ENCODE measurements at places on chromosomes 5 and 9. TPM values are rescaled to one million over a fixed set of nuclear protein-coding genes. Genes with fewer than 3 reads are reported as not detected.

The CBY3 gene
- total RNA-seq = not detected

The CD72 gene
- 2.8 TPM for total RNA-seq

DNA sequence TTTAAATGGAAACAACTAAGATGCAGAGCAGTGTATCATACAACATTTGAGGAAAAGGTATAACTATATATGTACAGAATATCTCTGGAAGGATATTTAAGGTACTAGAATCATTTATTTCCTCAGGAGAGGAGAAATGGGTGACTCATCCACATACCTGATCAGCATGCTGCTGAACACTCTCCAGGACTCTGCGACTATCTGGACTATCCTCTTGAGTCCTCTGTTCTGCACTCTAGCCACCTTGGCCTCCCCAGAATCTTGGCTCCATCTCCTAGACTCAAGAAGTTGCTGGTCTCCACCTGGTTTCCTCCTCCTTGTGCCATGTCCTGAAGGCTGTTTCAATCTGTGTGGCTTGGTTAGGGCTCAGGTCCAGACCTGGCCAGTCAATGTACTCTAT is 8.8 kb upstream of the PRDM6 start:
- H3K4me1 ChIP-seq = no peaks in the 10 kb centered on the region
- H3K27ac ChIP-seq = no peak overlapping the region
- H3K4me3 ChIP-seq = no peak overlapping the region
- H3K36me3 ChIP-seq = no peaks in the 10 kb centered on the region
- no peak for DNase-seq

GRCh38 chr5:28945859-28946258 is 1907.5 kb upstream of the CDH9 start:
- no peaks in the 10 kb centered on the region for H3K4me1 ChIP-seq
- no peak for DNase-seq
- no peaks in the 10 kb centered on the region for H3K27me3 ChIP-seq
- H3K27ac ChIP-seq = no peak overlapping the region
- H3K36me3 ChIP-seq = no peaks in the 10 kb centered on the region

The CCDC180 gene
- 20.2 TPM for total RNA-seq

- peak overlapping the region; percentile 93 for H3K4me3 ChIP-seq
- DNase-seq = no peak
- no peaks in the 10 kb centered on the region for H3K4me1 ChIP-seq
- H3K27ac ChIP-seq = peak overlapping the region; percentile 99
Observed at GRCh38 chr9:127786773-127787104, 905 bp downstream of the CDK9 start.

The KCNIP1 gene
- total RNA-seq = 2.2 TPM

The FABP6 gene
- not detected for total RNA-seq

- no peaks in the 10 kb centered on the region for H3K27me3 ChIP-seq
- no peak for DNase-seq
- no peak overlapping the region for H3K4me3 ChIP-seq
- H3K4me1 ChIP-seq = no peaks in the 10 kb centered on the region
- H3K27ac ChIP-seq = no peak overlapping the region
Observed at GRCh38 chr5:5103245-5103644, 36.9 kb upstream of the ADAMTS16 start.

DNA sequence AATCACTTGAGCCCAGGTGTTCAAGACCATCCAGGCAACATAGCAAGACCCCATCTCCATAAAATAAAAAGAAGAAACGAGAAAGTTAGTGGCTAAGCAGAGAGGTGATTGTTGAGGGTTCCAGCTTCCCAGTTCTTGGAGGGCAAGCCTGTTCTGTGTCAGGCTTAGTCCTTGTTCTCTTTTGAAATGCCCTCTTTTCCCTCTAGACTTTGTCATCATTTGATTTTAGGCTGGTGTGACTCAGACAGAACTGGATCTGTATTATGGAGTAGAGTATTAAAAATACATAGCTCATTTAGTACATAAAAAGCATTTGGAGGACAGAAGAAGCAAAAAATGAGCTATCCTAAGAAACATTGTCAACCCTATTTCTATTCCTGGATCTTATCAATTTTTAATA is 159.4 kb downstream of the CD180 start:
- H3K4me3 ChIP-seq = no peak overlapping the region
- DNase-seq = no peak
- H3K4me1 ChIP-seq = no peaks in the 10 kb centered on the region
- H3K27ac ChIP-seq = no peak overlapping the region
- H3K27me3 ChIP-seq = no peaks in the 10 kb centered on the region

The SNCB gene
- not detected for total RNA-seq

- H3K27me3 ChIP-seq = no peaks in the 10 kb centered on the region
- H3K27ac ChIP-seq = no peak overlapping the region
- H3K4me1 ChIP-seq = no peaks in the 10 kb centered on the region
- H3K4me3 ChIP-seq = no peak overlapping the region
- no peak for DNase-seq
- peaks cover 3% of the 10 kb centered on the region for H3K36me3 ChIP-seq
Observed at GRCh38 chr5:100252944-100253343, 282.2 kb upstream of the FAM174A start.

GRCh38 chr5:84298628-84299027 is 86.1 kb downstream of the EDIL3 start:
- no peaks in the 10 kb centered on the region for H3K36me3 ChIP-seq
- H3K27me3 ChIP-seq = no peaks in the 10 kb centered on the region
- H3K27ac ChIP-seq = no peak overlapping the region
- no peak for DNase-seq

The ZBED3 gene
- total RNA-seq = 2.6 TPM

DNA sequence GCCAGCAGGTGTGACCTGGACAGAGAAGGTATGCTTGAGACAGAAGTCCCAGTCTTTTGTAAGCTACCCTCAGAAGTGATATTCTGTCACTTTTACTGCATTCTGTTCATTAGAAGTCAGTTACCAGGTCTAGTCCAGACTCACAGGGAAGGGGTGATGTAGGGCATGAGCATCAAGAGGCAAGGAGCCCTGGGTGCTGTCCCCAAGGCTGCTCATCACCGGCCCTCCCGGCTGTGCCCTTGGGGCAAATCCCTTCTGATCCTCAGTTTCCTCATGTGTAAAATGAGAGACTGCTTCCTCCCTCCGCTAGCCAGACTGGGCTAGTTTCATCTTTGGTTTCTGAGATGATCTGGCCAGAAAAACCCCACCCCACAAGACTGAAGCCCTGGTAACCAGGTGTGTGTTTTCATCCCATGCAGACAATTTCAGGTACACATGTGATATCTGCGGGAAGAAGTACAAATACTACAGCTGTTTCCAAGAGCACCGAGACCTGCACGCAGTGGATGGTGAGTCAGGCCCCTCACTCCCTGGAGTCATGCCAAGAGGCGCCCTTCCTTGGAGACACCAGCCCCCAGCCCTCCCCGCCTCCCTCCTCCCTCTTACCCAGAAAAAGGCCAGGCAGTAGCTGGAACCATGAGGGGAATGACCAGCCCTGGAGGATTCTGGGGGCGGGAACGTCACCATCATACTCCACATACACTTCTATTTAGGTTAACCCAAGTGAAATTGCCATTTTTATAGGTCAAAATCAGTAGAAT is 71.0 kb downstream of the AMBP start:
- H3K27me3 ChIP-seq = no peaks in the 10 kb centered on the region
- peak; percentile 15 for DNase-seq
- no peaks in the 10 kb centered on the region for H3K4me1 ChIP-seq
- no peaks in the 10 kb centered on the region for H3K36me3 ChIP-seq

The LIFR gene
- total RNA-seq = 310 TPM

DNA sequence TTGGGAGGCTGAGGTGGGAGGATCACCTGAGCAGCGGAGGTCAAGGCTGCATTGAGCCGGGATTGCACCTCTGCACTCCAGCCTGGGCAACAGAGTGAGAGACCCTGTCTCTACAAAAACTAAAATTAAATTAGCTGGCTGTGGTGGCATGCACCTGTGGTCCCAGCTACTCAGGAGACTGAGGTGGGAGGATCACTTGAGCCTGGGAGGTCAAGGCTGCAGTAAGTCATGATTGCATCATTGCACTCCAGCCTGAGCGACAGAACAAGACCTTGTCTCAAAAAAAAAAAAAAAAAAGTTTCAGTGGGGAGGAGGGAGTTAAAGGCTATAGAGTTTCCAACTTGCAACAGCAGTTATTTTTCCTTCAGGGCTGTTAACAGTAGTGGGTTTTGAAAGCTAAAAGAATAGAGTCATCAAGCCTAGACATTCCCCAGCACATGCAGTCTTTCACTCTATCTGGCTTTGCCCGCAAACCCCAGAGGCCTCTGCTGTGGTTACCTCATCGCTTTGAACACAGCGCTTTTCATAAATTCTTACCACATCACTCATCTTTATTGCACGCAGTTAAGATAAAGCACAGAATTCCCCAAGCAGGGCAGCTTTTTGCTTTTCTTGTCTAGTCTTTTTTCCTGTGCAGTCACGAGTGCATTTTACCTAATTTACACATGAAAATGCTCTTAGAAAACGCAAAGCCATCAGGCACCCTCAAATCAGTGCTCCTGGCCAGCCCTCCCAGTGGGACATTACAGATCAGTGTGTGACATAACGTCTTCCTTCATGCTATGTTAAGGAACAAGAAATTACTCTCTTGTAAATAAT is 8.7 kb upstream of the SLC2A8 start:
- H3K27me3 ChIP-seq = no peaks in the 10 kb centered on the region
- no peaks in the 10 kb centered on the region for H3K36me3 ChIP-seq
- DNase-seq = peak; percentile 83
- H3K4me1 ChIP-seq = no peaks in the 10 kb centered on the region
- no peak overlapping the region for H3K4me3 ChIP-seq

- no peaks in the 10 kb centered on the region for H3K27me3 ChIP-seq
- no peaks in the 10 kb centered on the region for H3K4me1 ChIP-seq
- H3K27ac ChIP-seq = no peak overlapping the region
- no peaks in the 10 kb centered on the region for H3K36me3 ChIP-seq
- H3K4me3 ChIP-seq = no peak overlapping the region
Observed at GRCh38 chr9:123281659-123282350, 13.4 kb upstream of the STRBP start.

The SYK gene
- total RNA-seq = 7.4 TPM

DNA sequence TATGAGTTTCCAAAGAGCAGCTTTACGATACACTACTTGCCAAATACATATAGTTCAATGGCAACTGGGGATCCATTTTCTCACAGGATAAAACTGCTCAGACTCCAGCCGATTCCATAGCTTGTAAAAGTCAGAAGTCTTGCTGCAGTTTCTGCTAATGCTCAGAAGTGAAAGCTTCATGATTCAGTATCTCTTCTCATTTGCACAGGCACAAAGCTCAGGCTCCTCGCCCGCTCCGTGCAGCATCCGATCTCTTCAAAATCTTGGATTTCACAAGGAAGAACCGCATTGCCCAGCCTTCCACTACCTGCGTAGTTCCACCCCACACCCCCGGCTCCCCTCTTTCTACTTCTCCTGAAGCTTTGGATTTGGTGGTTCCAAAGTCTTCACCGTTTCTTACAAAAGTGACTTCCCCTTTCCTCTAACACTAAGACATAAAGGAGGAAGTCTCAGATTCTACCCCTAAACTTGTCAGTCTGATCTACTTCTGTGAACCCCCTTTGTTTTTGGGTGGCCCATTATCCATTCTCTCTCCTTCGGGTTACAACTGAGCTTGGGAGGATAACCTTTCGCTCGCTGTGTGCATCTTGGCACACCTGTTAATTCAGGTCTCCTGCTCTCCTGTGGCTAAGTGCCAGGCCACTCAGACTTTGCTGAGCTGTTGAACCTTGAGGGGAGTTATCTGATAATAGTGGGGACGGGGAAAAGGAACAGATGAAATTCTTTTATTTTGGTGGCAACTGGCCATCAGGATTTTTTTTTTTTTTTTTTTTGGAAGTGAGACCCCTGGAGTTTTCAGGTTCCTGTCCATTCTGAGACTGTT is 194.1 kb downstream of the GNA14 start:
- no peaks in the 10 kb centered on the region for H3K27me3 ChIP-seq
- DNase-seq = no peak
- peak overlapping the region; percentile 60 for H3K27ac ChIP-seq
- H3K4me1 ChIP-seq = no peaks in the 10 kb centered on the region
- H3K4me3 ChIP-seq = no peak overlapping the region
- no peaks in the 10 kb centered on the region for H3K36me3 ChIP-seq

The AJM1 gene
- not detected for total RNA-seq

The ASPN gene
- total RNA-seq = 48.3 TPM

- no peak overlapping the region for H3K4me3 ChIP-seq
- H3K4me1 ChIP-seq = no peaks in the 10 kb centered on the region
- H3K36me3 ChIP-seq = no peaks in the 10 kb centered on the region
- DNase-seq = no peak
- H3K27ac ChIP-seq = no peak overlapping the region
Observed at GRCh38 chr9:87824216-87824875, 58.3 kb upstream of the SPATA31E1 start.

DNA sequence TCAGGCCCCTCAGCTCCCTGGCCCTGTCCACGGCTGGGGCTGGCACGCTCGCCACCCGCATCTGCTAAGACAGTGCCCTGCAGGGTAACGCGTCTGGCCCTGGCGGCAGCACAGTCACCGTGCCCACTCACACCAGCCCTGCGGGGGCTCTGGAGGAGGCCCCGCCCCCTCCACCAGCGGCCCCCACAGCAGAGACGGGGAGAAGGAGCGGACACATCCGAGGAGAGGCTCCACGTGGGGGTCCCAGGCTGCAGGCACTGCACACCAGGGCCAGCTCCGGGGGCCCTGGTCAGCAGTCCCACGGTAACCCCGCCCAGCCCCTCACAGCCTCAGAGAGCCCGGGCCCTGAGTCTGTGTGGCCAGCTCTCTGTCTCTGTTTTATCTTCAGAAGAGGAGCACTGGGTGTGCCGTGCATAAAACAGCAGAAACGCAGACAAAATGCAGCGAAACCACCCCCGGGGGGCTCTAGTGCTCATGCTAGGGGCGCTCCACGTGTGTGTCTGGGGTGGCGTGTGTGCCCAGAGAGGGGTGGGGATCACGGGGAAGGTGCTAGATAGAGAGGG is 47.5 kb upstream of the NRARP start:
- no peak for DNase-seq
- H3K27me3 ChIP-seq = no peaks in the 10 kb centered on the region
- H3K36me3 ChIP-seq = no peaks in the 10 kb centered on the region

GRCh38 chr9:20884985-20885593 is 146.4 kb downstream of the HACD4 start:
- H3K4me3 ChIP-seq = no peak overlapping the region
- no peaks in the 10 kb centered on the region for H3K4me1 ChIP-seq
- H3K27ac ChIP-seq = no peak overlapping the region
- DNase-seq = peak; percentile 40
- no peaks in the 10 kb centered on the region for H3K27me3 ChIP-seq
- no peaks in the 10 kb centered on the region for H3K36me3 ChIP-seq

The ADRB2 gene
- 2.9 TPM for total RNA-seq

Measured in uterus (tissue), 4 donors.